ENCODE measurements at places on chromosomes 2 and 18.
A peak's percentile ranks its signal among the peaks of the same experiment; 100 is the strongest.

DNA sequence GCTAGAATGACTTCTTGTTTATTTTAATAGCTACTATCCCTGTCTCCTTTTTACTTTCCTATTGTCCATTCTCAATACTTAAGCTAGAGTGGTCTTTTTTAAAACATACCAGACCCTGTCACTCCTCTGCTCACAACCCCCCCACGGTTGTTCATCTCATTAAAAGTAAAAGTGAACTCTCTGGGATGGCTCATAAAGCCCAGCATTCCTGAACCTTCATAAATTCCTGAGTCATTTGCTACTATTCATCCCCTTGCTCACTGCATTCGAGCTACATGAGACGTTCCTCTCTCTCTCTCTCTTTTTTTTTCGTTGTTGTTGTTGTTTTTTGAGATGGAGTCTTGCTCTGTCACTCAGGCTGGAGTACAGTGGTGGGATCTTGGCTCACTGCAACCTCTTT lies 148.7 kb upstream of the DSEL start:
- peak; percentile 10 for DNase-seq

DNA sequence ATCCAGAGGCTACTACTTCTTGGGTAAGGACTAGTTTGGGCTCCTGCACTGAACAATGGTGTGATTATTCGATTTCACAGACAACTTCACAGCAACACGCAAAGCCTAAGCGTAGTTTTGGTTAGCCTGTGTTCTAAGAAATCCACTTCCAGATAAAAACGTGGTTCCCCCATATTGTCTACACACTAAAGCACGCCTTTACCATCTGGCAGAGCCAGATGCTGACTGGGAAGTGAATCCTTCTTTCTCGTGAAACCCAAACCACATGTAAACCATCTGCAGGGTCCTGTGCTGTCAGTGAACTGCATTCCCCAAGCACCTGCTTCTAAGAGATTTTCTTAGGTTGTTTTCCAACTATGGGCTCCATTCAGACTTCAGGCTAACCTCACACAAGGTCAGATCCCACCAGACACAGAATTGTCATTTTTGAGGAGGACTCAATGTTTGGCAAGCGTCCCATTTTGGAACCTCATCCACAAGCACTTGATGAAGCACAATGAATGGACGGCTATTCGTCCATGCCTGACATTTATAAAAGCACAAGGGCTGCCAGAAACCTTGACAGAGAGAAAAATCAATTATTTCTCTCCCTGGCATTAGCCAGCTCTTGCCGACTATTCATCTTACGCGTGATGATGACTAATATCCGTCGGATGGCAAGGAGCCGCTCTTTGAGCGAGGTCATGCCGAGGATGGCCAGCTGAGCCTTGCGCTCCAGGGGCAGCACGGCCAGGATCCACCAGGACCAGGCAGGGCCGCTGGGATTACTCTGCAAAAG lies 38.4 kb downstream of the LONRF2 start:
- DNase-seq, result no peak

DNA sequence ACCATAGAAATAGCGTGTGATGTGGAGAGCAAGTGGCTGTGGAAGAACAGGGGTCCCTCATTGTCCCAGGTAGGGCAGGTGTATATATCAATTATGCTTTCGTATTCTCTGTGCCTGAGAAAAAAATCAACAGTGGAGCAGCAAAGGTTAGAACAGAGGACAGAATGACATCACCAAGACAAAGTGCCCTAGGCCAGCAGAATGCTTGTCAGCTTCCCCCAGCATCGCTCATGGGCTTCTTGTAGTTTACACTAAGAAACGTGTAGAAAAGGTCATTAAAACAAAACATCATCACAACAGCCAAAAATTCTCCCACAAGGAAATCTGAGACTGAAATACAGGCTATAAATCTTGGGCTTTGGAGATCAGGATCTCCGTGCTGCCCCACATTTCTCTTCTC lies 288.0 kb downstream of the TDRD15 start:
- DNase-seq, result no peak

DNA sequence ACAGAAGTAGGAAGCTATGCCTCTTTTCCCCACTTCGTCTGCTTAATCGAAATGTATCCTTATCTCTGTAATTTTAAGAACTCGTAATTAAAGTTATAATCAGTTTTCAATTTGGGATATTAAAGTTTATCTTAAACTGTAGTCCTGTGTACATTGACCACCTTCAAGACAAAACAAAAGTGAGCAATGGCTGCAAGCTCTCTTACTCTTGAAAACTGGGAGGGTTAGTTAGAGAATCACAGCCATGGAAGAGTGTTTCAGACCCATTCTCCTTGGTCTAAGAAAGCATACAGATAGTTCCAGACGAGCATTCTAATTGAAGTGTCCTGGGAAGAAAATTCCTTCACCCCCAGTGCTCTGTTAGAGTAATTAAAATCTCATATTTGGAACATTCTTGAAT lies 2.0 kb downstream of the KCMF1 start:
- no peak for DNase-seq

DNA sequence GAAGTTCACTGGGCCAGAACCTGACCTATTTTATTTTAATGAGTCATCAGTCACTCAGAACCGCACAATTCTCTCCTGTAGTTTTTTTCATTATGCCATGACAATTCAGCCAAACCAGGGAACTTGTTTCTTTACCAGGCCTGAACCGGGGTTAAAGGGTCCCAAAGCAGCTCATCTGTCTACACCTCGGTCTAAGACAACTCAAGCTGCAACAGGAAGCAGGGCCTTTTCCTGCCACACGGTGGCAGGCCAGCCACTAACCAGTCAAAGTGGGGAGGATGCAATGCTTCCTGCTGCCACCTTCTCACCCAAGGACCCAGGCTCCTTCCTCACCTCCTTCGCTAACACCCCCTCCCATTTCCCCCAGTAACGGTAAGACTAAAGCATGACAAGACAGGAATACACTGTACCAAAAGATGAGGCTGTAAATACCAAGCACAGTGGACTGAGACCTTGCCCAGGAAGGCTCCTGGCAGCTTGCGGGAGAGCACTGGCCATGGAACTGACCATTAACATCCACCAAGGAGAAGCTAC lies 56.7 kb upstream of the ACKR3 start:
- DNase-seq, result peak; percentile 31

Data from cardiac fibroblast (primary cell).